Stimulated activated CD8-positive, alpha-beta memory T cell treated with anti-CD3 and anti-CD28 coated beads, Interleukin-2, amount 100 ng/mL, for 1 hour (primary cell): ENCODE measurements at places on chromosomes 16 and 17.

DNA sequence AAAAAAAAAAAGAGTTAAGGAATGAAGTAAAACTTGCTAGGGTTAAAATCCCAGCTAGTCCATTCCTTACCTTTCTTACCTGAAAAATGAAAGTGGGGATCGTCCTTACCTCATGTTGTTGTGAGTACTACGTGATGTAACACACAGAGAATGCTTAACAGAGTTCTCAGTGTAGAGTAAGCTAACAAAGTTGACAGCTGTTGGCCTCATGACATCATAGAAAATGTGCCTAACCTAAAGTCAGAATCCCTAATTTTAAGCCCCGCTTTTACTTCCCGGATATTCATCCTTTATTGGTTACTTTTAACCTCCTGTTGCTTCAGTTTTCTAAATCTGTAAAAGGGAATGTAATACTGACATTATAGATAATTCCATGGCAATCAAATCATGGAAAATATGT, 505.8 kb upstream of the HSBP1 start:
- DNase-seq: no peak

DNA sequence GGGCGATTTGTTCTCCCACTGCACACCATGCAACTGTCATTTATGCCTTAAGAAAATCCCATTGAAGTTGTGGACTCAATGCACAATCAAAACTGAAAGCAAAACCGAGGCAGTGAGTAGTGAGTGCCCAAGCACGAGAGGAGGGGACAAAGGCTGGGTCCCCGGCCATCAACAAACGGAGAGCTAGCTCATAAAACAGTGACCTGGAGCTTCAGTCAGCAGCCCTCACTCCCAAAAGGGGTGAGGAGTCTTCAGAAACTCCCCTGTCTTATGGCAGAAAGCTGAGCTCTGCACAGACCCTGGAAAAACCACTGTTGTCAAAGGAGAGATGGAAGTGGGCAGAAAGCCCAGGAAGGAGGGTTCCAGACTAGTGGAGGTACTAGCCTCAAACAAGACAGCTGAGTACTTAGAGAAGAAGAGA, 96.9 kb downstream of the ADCY9 start:
- DNase-seq: no peak

DNA sequence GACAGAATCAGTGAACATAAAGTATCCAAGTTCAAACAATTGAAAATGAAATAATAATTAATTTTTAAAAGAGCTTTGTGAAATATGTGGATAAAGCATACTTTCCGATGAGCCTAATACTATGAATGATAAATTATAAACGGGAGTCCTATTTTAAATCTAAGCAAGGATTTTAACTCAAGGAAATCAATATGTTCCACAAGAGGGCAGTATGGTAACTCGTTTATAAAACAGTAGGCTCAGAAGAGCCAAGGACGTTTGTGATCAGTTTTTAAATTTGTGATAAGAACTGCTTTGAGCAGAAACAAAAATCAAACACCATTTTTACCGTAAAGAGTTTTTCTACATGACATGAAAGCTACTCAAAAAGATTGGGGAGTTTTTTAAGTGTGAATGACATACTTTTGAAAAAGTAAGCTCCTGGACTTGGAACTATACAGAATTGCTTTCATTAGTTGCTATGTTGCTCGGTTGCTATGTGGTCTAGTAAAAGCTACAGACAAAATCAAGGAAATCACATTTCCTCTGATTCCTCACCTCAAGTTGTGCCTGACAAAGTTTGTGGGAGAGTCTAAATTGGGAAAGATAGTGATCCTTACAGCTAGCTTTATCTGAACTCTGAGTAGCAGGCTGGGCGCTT, 11.8 kb upstream of the TEKT1 start:
- no peak for DNase-seq

DNA sequence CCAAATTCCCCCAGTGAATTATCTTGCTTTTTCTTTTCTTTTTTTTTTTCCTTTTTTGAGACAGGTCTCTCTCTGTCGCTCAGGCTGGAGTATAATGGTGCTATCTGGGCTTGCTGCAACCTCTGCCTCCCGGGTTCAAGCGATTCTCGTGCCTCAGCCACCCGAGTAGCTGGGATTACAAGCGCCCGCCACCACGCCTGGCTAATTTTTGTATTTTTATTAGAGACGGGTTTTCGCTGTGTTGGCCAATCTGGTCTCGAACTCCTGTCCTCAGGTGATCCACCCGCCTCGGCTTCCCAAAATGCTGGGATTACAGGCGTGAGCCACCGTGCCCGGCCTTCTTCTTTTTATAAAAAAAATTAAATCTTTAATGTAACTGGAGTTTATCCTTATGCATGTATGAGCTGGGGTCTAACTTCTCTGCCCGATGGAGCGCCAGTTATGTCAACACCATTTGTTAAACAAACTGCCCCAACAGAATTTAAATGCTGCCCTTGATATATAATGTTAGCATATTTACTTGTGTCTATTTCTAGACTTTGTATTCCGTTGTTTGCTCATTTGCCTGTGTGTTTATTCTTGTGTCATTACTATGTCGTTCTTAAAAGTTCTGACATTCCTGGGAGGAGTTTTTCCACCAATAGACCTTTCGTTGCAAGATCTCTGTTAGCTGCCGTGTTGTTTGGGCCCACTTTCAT, 535 bp upstream of the AURKB start:
- DNase-seq: no peak

DNA sequence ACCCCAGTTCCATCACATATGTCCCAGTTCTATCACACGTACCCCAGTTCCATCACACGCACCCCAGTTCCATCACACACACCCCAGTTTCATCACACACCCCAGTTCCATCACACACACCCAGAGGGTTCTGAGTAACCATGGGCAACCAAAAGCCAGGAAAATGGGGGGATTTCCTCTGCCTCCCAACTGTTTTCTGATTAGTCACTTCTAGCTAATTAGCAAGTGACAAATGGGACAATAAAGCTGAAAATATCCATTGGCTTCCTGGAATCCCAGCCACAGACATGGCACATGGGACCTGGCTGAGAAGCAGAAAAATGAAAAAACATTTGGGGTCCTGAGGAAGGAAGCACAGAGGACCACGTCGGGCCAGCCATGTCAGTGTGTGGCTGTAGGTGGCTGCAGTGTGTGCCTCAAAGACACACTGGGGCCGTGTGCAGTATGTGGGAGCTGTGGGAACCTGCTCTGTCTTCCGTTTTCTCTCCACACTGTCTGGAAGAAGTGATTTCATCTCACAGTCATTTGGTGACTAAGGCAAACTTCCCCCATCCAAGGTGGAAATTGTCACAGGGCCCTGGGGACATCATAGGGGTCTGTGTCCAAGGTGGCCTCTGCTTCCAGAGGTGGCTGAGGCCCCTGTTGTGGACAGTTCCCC, 106.7 kb downstream of the CMIP start:
- no peak for DNase-seq

GRCh38 chr16:31537362-31538242, 9.9 kb downstream of the AHSP start:
- no peak for DNase-seq
